ENCODE measurements at places on chromosomes 16 and 17. TPM values are rescaled to one million over a fixed set of nuclear protein-coding genes. Genes with fewer than 3 reads are reported as not detected.

The KRT20 gene
- not detected for total RNA-seq

DNA sequence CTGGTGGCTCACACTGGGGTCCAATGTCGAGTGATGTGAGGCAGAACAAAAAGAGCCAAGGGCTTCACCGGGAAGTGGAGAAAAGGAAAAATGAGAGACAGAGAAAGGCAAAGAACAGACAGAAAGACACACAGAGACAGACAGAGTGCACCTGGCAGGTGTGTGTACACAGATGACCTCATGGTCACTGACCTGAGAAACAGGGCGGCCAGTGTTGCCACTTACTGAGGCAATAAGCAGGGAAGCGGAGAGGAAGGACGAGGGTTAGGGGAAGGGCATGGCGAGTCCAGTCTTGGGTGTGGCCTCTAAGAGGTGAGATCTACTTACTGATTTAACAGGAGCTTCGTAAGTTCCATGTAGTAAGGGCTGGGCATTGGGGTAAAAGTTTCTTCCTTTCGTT, 7.5 kb downstream of the GINS2 start:
- H3K36me3 ChIP-seq: peaks cover 31% of the 10 kb centered on the region
- DNase-seq: no peak
- H3K27ac ChIP-seq: no peak overlapping the region
- peaks cover 3% of the 10 kb centered on the region for H3K4me1 ChIP-seq
- H3K4me3 ChIP-seq: no peak overlapping the region

GRCh38 chr16:67190448-67191399, 788 bp upstream of the EXOC3L1 start:
- H3K27me3 ChIP-seq: peaks cover under 1% of the 10 kb centered on the region
- H3K4me1 ChIP-seq: peaks cover 32% of the 10 kb centered on the region
- no peak for DNase-seq
- H3K4me3 ChIP-seq: peak overlapping the region; percentile 93
- H3K27ac ChIP-seq: peak overlapping the region; percentile 88

The FOXL1 gene
- total RNA-seq: not detected

DNA sequence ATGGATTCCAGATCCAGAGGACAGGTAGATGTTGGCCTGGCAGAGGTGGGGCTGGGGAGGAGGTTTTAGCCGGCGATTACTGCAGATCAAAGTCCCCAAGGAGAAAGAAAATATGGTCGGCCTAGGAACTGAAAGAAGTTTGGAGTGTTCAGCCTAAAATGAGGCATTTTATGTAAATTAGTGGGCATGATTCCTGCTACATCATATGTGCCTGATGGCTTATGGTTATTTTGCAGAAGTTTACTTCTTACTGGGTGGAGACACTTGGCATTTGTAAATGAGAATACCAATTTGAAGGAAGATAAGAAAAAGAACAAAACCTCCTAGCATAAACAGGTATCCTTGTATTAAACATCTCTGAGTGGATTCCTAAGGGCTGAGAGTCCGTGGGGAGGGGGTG, 149.3 kb downstream of the FOXL1 start:
- no peak for DNase-seq
- peaks cover 19% of the 10 kb centered on the region for H3K27me3 ChIP-seq
- H3K36me3 ChIP-seq: no peaks in the 10 kb centered on the region
- H3K27ac ChIP-seq: no peak overlapping the region
- H3K4me1 ChIP-seq: no peaks in the 10 kb centered on the region
